MV-4-11 (cell line): ENCODE measurements at places on chromosomes 4 and X.
A peak's percentile ranks its signal among the peaks of the same experiment; 100 is the strongest.

GRCh38 chr4:39542611-39543012 lies 15.4 kb upstream of the UGDH start:
- DNase-seq: no peak

DNA sequence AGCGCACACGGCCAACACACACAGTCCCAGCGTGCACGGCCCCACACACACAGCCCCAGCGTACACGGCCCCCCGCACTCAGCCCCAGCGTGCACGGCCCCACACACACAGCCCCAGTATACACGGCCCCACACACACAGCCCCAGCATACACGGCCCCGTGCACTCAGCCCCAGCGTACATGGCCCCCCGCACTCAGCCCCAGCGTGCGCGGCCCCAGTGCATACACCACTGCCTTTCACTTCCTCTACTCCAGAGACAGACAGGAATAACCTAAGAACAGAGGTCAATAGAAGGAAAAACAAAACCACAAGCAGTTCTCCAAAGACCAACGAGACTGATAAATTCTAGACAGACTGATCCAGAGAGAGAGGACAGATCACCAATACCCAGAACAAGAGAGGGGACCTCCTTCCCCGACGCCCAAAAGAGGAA lies 17.1 kb downstream of the GAK start:
- DNase-seq: peak; percentile 88

DNA sequence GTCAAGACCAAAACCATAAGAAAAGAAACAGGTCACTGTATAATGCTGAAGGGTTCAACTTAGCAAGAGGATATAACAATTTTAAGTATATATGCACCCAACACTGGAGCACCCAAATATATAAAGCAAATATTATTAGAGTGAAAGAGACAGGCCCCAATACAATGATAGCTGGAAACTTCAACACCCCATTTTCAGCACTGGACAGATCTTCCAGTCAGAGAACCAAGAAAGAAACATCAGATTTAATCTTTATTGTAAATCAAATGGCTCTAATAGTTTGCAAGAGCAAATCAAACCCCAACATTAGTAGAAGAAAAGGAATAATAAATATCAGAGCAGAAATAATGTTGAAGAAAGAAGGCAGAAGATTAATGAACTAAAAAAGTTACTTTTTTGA lies 36.2 kb downstream of the MAGED4 start:
- no peak for DNase-seq

GRCh38 chr4:173486714-173487392 lies 43.2 kb downstream of the HAND2 start:
- no peak for DNase-seq

- DNase-seq: peak; percentile 40
These were observed 19.9 kb upstream of the MXD4 start for GRCh38 chr4:2281575-2282343.

- no peak for DNase-seq
These were observed 169.6 kb upstream of the GLRA2 start for GRCh38 chrX:14359727-14360126.

DNA sequence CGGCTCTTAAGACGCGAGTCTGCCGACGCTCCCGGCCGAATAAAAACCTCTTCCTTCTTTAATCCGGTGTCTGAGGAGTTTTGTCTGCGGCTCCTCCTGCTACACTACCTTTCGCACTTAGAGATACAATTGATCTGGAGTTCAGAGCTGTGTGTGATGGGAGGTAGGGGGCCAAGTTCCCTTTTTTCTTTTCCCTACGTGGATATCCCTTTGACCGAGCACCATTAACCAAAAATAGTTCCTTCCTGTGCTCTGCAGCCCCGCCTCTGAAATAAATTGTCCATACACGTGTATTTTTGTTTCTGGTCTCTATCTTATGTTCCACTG lies 555 bp upstream of the PGM2 start:
- peak; percentile 80 for DNase-seq

DNA sequence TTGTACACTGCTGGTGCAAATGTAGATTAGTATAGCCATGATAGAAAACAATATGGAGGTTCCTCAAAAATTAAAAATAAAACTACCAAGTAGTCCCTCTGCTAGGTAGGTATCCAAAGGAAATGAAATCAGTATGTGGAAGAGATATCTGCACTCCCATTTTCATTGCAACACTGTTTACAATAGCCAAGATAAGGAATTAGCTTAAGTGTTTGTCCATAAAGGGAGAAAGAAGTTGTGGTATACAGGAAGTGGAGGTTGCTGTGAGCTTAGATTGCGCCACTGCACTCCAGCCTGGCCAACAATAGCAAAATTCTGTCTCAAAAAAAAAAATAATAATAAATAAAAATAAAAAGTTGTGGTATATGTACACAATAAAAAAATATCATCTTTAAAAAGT lies 325.0 kb upstream of the EMCN start:
- DNase-seq: peak; percentile 64
